ENCODE measurements at places on chromosomes 6 and 20.
A peak's percentile ranks its signal among the peaks of the same experiment; 100 is the strongest.

DNA sequence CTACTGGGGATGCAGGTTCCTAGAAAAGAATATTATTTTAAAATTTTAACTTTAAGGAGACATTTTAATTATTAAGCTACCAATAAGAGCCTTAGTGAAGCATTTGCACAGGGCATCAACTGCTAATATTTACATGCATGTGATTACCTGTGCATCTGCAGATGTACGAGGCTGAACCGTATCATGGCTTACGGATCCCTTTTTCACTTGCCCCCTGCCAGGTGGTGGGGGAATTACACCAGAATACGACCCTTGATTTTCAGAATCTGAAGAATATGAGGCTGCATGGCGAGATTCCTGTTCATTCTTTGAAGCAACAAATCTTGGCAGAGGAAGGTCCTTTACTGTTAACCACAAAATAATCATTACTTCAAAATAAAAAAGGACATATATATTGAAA, 42.7 kb downstream of the REPS1 start:
- DNase-seq: no peak

GRCh38 chr6:31651602-31652191, 764 bp downstream of the BAG6 start:
- peak; percentile 79 for DNase-seq

DNA sequence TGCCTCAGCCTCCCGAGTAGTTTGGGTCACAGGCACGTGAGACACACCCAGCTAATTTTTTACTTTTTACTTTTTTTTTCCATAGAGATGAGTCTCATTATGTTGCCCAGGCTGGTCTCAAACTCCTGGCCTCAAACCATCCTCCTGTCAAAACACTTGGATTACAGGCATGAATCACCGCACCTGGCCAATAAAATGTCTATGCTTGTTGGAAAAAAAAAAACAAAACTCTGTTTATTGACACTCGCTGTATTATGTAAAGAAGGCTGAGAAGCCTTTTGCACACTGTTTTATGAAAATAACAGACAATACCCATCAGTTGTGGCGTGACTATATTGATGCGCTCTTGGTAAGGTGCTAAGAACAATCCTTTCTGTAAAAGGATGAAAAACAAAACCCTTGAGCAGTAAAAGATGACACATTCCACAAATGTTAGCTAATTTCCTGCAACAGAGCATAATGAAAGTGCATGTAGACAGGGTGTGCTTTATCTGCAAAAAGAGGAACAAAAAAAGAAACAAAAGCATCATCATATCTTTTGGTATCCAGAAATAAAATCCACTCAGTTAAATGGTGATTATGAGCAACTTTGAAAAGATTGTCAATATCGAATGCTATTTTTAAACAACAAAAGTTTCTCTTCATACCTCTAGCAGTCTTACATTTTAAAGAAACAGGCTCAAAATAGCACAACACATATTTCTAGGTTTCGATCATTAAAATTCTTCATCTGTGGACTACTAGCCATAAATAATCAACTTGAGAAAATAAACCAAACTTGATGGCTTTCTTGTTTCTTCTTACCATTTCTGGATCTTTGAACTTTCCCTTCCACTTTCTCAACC, 108.3 kb upstream of the PHACTR1 start:
- DNase-seq: peak; percentile 28

DNA sequence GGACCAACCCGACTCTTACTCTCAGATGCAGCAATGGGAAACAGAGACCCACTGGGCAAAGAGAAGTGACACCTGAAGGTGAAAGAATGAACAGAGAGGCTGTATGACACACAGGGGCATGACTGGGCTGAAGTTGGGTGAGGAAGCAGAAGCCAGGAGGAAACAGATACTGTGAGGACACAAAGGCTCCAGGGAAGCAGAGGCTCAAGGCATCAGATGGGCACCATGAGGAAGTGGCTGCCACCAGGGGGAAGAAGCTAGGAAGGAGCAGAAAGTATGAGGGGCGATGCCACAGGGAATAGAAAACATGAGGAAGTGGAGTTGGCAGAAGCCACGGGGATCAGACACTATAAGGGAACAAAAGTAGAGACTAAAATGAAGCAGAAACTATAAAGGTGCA, 30.9 kb upstream of the OCSTAMP start:
- no peak for DNase-seq

DNA sequence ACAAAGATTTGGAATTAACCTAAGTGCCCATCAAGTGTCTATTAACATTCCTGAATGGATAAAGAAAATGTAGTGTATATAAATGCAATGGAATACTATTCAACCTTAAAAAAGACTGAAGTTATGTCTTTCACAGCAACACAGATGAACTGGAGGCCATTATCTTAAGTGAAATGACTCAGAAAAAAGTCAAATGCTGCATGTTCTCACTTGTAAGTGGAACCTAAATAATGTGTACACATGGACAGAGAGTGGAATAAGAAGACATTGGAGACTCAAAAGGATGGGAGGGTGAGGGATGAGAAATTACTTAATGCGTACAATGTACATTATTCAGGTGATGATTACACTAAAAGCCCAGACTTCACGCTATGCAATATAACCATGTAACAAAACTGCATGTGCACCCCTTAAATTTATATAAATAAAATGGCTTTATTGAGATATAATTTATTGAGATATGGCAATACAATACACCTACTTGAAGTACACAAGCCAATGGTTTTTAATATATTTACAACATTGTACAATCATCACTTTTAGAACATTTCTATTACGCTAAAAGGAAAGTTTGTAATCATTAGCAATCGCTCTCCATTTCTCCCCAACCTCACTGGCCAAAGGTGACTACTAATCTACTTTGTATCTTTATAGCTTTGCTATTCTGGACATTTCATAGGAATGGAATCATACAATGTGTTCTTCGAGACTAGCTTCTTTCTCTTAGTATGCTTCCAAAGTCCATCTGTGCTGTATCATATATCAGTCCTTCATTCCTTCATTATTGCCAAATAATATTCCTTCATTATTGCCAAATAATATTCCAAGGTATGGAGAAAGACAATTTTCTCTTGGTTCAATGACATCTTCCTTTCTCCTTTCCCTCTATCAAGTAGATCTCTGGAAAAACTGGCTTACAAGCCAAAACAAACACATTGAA, 5.8 kb downstream of the STX7 start:
- no peak for DNase-seq

DNA sequence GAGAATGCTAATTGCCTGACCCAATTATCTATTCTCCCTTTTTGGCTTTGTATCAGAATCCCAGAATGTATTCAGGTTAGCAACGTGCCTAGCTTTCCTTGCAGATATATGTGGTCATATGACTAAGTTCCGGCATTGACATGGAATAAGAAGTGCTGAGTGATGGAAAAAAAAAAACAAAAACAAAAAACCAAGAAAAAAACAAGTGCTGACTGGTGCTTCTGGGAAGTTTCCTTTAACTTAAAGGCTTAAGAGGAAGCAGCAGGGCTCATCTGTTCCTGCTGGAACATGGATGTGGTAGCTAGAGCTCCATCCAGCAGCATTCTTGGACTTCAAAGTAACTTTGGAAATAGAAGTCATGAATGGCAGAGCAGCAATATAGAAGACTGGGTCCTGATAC, 10.4 kb upstream of the RPF2 start:
- peak; percentile 35 for DNase-seq

DNA sequence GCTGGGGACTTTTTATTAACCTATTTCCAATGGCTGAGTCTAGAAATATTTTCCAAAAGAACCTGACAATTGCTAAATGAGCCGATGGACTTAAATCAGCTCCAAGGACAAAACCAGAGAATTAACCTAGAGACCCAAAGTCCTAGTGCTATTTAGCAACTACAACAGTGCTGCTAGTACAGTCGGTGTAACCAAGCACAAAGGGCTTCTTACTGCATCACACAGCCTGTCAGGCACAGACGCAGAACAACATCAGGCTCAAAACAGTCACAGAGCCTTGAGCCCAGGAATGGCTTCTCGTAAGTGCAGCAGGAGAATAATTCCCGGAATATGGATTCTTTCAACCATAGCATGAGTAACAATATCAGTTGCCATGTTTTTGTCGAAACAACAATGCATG, 70.0 kb downstream of the GFOD1 start:
- no peak for DNase-seq

- DNase-seq: no peak
Measured at GRCh38 chr6:4788953-4789584, 12.9 kb downstream of the CDYL start.

- DNase-seq: peak; percentile 34
Measured at GRCh38 chr6:38997128-38997761, 51.3 kb upstream of the GLP1R start.

- DNase-seq: no peak
Measured at GRCh38 chr6:162814426-162814973, 86.7 kb downstream of the PACRG start.

- no peak for DNase-seq
Measured at GRCh38 chr6:170211404-170212025, 79.4 kb downstream of the DLL1 start.

GRCh38 chr6:110221738-110222137, 41.5 kb downstream of the CDC40 start:
- DNase-seq: peak; percentile 8

DNA sequence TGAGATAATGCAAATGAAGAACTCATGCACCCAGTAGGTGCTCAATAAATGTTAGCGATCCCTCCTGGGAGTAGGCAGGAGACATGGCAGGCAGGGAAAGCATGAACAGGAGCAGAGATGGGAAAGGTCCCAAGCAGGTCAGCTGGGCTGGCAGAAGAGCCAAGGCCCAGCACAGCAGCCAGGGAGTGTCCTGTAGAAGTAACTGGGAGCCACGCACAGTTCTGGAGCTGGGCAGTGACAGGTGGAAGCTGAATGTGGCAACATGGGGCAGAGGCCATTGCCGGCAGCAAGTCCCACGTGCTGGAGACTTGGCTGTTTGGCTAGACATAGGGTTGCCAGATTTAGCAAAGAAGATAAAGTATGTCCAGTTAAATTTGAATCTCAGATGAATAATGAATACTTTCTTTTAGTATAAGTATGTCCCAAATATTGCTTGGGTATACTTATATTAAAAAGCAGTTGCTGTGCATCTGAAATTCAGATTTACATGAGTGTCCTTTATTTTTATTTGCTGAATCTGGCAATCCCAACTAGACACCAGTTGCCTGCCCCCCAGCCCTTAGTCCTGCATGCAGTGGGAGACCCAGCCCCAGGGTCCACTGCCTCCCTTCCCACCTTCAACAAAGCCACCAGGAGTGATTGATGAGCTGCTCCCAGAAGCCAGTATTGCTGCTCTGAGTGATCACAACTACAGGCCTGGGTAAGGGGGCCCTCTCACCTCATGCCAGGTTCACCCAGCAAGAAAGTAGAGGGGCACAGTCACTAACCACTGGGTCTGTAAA, 3.7 kb upstream of the LPIN3 start:
- no peak for DNase-seq

GRCh38 chr6:90220273-90220672, 76.4 kb downstream of the BACH2 start:
- DNase-seq: no peak

- peak; percentile 8 for DNase-seq
Measured at GRCh38 chr6:162963861-162964260, 236.1 kb downstream of the PACRG start.

DNA sequence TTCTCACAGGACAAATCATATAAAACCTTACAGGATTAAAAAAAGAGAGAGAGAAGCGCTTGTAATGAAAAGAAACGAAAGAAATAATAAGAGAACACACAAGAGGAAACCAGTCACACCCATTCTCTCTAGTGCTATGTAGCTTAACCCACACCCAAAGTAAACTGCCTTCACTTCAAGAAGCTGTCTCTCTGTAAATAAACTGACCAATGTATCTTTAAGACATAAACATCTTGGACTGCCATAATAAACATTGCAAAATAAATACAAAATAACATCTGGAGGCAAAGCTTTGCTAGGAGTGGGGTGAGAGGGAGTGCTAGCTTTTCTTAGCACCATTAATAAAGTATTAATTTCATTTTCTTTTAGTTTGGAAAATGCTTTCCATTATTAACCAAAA, 61.6 kb upstream of the RNF146 start:
- DNase-seq: no peak

- DNase-seq: peak; percentile 84
Measured at GRCh38 chr6:4446982-4447381, 311.6 kb upstream of the ECI2 start.

DNA sequence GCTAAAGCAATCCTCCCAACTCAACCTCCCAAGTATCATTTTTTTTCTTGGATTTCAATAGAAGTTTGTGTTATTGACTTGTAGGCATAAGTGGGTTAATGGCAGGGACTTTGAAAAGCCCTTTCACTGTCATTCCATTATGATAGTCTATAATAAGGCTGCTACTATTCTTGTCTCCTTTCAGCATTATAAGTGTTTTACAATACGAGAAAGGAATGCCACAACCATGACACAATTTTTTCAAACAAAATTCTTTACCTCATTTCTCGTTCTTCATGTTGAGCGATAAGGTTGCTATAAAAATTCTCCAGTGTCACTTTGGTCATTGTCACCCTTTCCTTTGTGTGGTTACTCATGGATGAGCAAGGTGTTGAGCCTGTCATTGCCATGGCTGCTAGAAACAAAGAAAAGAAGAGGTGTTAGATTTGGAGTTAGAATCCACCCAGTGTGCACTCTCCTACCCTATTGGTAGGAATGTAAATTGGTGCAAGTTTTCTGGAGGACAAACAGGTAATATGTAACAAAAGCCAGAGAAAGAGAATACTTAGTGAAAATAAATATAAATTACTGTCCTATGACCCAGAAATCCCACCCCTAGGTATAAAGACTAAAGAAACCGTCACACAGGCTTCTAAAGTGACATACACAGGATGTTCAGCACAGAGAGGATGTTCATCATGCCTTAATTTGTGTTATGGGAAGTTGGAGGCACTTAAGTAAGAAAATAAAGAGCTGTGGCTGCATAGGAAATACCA, 7.3 kb downstream of the STK38 start:
- no peak for DNase-seq

- no peak for DNase-seq
Measured at GRCh38 chr6:191487-192312, 100.6 kb upstream of the DUSP22 start.

DNA sequence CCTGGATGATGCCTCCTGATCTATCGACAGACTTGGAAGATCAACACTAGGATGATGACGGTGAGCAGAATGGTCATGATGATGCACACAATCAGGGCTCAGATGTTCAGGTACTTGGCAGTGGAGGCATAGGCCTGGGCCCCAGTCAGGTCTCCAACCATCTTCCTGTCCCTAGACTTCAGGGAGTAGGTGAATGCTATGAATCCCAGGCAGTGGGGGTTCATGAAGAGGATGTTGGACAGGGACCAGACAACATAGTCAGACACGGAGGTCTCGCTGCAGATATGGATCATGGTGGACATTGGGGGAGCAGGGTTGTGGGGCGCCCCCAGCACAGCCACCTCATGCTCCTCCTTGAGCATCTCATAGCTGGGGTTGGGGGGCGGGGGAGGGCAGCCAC, 27.5 kb downstream of the HLA-F start:
- DNase-seq: no peak

Data from iris pigment epithelial cell (primary cell).